ENCODE measurements at places on chromosomes 4 and X. TPM values are rescaled to one million over a fixed set of nuclear protein-coding genes. Genes with fewer than 3 reads are reported as not detected.

Gene TRO
- 28.0 TPM for total RNA-seq

GRCh38 chr4:33715841-33716395 is 2528.4 kb downstream of the ARAP2 start:
- H3K27ac ChIP-seq, result no peak overlapping the region
- H3K27me3 ChIP-seq, result no peaks in the 10 kb centered on the region

Gene TSPAN7
- total RNA-seq, result 8.6 TPM

Gene HMX1
- total RNA-seq, result not detected

Gene TEX13D
- total RNA-seq, result not detected

DNA sequence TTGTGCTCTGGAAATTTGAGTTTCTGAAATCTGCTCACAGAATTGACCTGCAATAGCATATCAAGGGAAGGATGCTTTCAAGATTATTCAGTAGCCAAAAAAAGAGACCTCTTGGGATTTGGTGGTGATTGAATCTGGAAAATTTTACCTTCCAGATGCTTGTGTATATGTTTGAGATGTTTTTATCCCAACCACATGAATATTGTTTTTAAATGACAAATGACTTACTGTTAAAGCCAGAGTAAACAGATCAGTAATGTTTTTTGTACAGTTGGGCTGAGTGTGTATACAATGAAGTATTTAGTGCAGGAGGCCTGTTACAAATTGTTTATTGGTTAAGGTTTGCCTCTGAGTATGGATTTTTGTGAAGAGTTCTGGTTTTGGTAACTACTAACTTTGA is 126.5 kb downstream of the CBR4 start:
- H3K4me3 ChIP-seq, result no peak overlapping the region
- H3K4me1 ChIP-seq, result no peaks in the 10 kb centered on the region
- H3K36me3 ChIP-seq, result no peaks in the 10 kb centered on the region
- no peak for DNase-seq
- H3K27me3 ChIP-seq, result no peaks in the 10 kb centered on the region

DNA sequence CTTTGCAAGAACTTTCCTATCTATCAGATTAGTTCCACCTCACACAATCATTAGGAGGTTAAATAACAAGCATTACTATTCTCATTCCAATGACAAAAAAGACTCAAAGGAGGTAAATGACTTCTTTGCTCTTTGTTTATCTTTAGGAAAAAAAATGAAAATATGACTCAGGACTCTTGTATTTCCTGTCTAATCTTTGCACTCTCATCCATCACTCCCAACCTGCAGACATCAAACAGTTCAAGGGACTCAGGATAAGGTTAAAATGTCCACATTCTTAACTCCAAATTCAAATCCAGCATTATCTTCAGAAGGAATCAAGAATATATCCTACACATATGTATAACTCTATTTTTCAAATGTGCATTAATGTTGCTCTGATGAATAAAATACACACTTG is 139.6 kb downstream of the UNC5C start:
- H3K27ac ChIP-seq, result no peak overlapping the region
- H3K4me1 ChIP-seq, result no peaks in the 10 kb centered on the region
- no peaks in the 10 kb centered on the region for H3K27me3 ChIP-seq
- no peak overlapping the region for H3K4me3 ChIP-seq
- DNase-seq, result no peak
- H3K36me3 ChIP-seq, result no peaks in the 10 kb centered on the region

DNA sequence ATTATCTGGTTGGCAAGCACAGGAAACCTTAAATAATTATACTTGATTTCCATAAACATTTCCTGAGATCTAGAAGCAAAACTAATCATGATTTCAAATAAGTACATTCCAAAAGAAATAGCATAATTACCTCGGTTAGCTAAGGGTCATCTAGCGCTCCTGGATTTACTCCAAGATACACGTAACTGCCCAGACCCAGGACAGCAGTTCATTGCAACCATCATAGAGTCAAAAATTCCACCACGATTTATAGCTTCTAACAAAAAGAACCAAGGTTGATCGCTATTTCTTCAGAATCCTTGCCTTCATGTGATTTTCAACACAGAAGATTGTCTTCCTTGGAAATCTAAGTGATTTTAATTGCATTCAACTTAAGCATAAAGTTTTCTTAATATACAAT is 1235.5 kb upstream of the TENM3 start:
- no peak for DNase-seq
- H3K4me3 ChIP-seq, result no peak overlapping the region
- no peaks in the 10 kb centered on the region for H3K36me3 ChIP-seq
- H3K27me3 ChIP-seq, result no peaks in the 10 kb centered on the region
- H3K27ac ChIP-seq, result no peak overlapping the region
- no peaks in the 10 kb centered on the region for H3K4me1 ChIP-seq

Gene CACNA1F
- total RNA-seq, result 0.26 TPM

Gene RHOXF2B
- not detected for total RNA-seq

Gene MTTP
- total RNA-seq, result not detected

DNA sequence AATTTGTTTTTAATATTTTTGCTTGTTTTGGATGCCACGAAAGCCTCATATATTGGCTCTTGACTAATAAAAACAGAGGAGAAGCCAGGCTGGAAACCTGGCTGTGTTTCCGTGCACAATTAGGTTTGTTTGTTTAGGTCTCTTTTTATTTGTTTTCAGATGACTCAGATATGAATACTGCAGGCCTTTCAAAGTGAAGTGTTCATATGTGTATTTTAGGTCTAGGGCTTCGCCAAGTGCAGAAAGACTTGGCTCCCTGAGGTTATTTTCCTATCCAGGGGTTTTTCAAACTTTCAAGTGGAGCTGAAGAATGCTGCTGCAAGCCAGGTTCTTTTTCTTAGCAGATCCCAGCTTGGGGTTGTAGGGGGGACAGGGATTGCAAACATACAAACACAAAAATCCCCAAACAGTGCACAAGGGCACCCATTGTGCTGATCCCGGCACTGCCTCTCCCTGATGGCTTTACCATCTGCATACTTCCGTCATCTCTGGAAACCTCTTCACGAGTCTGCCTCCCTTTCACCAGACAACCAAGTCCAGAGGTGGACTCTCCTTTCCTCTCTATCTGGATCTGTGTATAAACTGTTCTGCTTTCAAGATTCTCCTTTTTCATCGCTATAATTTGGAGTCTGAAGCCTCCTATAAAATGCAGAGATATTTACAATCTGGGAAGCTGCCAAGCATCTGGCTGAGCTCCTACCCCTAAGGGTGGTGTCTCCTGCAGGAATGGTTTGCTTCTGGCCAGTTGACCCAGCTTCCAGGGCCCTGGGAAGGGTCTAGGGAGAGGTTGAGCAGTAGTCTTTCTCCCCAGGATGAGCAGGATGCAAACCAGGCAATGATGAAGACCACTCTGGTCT is 108.6 kb downstream of the SMIM20 start:
- H3K4me3 ChIP-seq, result no peak overlapping the region
- no peaks in the 10 kb centered on the region for H3K27me3 ChIP-seq
- H3K27ac ChIP-seq, result peak overlapping the region; percentile 38
- no peaks in the 10 kb centered on the region for H3K36me3 ChIP-seq

- no peak overlapping the region for H3K4me3 ChIP-seq
- no peak for DNase-seq
- no peaks in the 10 kb centered on the region for H3K4me1 ChIP-seq
- no peak overlapping the region for H3K27ac ChIP-seq
- no peaks in the 10 kb centered on the region for H3K36me3 ChIP-seq
Measured at GRCh38 chrX:69396916-69397315, 107.2 kb upstream of the NALF2 start.
